Vagina (tissue), 2 donors: ENCODE measurements at places on chromosomes 1 and 21.

GRCh38 chr1:15740924-15741850 is 1.1 kb upstream of the TMEM82 start:
- no peak for DNase-seq

DNA sequence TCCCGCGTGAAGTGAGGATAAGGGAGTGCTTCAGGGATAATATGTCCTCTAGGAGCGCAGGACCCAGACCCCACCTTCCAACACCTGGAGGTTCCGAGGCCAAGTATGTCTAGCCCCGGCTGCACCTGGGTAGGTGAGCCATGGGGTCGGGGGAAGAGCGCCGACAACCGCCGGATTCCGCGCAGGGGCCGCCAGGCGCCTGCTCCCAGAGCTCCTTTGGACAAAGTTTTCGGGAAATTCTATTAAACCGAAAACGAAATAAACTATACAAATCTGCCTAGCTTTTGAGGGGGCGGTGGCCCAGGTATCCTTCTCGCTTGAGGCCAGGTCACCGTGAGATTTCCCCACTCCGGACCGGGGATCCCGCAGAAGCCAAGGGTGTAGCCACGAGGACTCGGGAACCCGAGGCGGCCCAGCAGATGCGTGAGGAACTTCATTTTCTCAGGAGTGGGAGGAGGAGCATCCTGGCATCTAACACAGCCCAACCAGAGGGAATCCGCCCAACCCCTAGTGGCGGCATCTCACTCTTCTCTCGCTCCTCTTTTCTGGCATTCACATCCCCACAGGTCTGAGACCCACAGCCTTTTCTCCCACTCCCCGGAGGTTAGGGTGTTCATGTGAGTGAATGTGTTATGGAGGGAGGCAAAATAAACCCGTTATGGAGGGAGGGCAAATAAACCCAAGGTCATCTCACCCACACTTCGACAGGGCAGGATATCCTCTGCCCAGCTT is 2.3 kb upstream of the DMRTA2 start:
- DNase-seq: no peak

GRCh38 chr1:50421366-50421748 is 1.9 kb downstream of the DMRTA2 start:
- no peak for DNase-seq

GRCh38 chr1:43933386-43934100 is at the start of gene ARTN:
Gene ARTN (plus strand): TSS chr1:43933801. CDS start chr1:43935657, 1,856 bp downstream.
- DNase-seq: no peak

DNA sequence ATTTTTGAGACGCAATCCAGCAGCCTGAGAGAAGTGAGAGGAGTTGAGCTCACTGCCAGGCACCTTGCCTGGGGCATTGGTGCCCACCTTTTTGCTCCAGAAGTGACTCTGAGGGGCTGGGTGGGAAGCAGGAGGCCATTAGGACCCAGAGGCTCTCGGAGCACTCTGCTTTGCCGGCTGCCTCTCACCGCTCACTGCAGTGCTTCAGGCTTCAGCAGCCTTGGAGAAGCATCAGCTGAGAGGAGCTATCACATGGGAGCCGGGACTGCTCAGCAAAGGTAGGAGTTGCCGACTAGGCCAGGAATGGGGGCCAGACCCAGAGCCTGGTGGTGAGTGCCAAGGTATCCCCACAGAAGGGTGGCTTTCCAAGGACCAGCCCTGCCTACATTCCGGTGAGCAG is at the start of gene GPR61:
TSS of gene GPR61 (plus strand) at position 197 of the 400 bp plus-strand sequence. CDS start 3,151 bp downstream, outside the sequence.
- DNase-seq: no peak

DNA sequence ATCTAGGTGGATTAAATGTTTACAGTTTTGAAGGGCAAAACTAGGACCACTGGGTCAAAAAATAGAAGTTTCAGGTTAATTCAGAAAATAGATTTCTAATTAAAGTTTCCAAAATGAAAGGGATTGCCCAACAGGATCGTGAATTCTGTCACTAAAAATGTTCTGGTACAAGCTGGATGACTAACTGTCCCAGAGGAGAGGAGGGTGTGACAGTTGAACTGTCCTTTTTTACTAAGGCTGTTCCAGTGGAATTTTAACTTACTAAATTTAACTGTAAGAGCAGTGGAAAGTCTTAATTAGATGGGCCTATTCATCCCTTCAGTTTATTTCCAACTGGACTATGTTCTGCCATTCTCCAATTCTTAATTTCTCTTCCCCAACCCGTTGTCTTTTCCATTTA is 7.2 kb downstream of the SNX7 start:
- no peak for DNase-seq

DNA sequence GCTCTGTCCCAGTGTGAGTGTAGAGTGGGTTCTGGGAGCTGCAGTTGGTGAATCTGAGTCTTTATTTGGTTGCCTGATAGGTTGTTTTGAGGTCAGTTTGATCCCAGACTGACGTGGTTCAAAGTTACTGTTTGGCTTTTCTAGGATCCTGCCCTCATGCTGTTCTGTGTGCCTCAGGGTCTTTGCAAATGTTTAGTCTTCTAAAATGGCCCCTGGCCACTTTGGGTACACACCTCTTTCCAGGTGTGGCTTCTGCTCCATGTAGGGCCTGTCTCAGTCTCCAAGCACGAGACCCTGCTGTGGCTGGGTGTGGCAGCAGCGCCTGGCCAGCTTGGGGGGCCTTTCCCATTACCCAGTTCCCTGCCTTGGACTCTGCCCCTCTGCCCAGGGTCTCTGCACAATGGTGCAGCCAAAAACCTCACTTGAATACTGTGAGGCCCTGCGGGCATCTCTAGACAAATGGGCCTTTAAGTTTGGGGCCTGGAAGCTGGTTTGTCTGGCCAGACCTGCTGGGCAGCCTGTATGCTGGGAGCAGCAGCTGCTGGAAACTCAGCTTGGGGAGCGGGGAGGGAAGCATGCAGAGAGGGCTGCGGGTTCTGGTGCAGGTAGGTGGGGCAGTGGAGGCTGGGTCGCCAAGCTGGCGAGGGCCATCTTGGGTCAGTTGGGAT is 5.6 kb downstream of the PTPRF start:
- no peak for DNase-seq

- no peak for DNase-seq
Measured at GRCh38 chr1:152986578-152986977, 2.7 kb downstream of the SPRR1A start.
